ENCODE measurements at places on chromosomes 7 and 10. TPM values are rescaled to one million over a fixed set of nuclear protein-coding genes. Genes with fewer than 3 reads are reported as not detected.

DNA sequence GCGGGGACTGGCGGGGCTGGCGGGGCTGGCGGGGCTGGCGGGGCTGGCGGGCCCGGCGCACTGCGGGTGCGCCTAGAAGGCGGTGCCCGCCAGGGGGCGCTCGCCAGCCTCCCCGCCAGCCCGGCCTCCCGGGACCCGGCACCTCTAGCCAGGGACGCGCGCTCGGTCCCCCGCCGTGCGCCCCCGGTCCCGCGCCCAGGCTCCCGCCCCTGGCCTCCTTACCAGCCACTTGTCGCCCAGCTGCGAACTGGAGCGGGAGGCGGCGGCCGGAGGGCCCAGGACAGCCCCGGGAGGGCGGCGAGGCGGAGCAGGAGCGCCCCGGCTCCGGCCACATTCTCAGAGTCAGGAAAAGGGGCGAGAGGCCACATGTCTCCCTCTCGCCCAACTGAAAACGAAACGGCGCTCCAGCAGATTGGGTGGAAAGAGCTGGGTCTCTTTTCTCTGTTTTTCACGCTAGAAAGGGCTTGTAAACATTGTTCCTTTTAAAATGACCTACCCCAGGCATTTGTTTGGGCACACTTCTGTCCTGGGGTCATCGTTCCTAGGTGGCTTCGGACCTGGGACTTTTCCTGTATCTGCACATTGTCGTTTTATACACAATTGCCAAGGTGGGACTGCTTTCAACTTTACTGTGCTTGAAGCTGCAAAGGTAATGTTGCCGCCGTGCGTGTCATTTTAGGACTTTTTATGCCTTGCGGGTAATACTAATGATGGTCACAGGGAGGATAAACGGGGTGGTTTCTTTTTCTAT, 378 bp upstream of the PRKCQ start:
- DNase-seq: peak; percentile 38

DNA sequence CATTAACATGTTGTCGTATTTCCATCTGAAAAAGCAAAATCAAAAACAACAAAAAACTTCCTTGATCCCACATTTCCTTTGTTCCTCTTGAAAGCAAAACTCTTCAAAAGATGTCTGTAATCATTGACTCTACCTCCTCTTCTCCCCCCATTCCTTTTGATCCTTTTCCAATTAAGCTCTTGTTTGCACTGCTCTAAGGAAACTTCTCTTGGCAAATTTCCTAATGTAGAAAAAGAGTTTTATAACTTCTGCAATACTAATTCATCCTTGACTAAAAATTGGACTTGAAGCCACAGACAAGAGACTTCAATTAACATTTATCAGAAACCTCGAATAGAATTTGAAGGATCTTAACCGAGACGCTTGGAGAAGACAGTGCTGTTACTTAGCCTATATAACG, 317.1 kb upstream of the SEMA3C start:
- DNase-seq: no peak

- no peak for DNase-seq
These were observed 112.4 kb upstream of the FAM171A1 start for GRCh38 chr10:15483215-15484075.

DNA sequence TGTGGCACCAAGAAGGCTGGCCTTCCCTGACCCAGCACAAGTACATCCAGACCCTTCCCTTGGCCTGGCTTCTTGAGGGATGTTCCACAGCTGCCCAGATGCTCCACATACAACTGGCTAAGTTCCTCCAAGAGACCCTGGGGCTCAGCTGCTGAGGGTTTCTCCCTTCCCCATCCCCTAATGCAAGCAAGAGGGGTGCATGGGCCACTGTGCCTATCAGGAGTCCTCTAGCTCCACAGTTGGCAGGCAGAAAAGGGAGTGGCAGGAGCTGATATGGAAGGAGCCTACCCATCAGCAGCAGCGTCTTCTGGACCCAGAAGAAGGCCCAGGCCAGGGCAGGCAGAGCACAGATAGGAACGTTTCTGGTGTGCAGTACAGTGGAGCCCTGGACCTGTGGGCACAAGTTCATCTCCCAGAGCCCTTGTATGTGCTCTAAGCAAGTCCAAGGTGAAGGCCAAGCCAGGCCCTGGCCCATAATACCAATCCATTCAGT, 26.2 kb downstream of the VSIR start:
- DNase-seq: no peak

The TAS2R41 gene
- not detected for total RNA-seq

DNA sequence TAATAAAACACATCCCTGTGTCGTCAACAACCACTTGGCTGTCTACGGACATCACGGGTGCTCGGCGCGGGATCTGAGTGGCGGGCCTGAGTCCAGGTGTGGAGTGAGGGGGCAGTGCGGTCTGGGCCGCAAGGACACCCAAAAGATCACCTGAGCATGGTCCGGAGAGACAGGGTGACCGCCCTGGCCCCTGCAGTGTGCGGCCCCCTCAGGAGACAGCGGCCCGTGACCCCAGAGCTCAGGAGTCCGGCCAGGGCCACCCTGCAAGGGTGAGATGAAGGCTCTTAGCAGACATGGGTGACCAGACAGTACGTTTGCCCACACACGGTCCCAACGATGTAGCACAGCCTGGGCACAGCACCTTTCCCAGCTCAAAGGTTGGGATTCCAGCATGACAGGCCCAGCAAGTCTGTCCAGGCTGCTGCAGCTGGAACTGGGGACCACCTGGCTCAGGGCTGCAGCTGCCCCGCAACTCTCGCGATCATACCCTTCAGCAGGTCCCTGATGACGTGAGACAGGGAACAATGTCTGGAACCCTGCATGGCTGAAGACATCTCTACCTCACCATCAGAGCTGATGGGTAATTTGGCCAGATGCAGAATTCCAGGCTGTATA, 237.8 kb downstream of the ELFN1 start:
- DNase-seq: no peak

The NEUROG3 gene
- not detected for total RNA-seq

The CPED1 gene
- total RNA-seq: 6.1 TPM

The GPAM gene
- total RNA-seq: 9.8 TPM

GRCh38 chr7:114047889-114048288, 129.1 kb upstream of the PPP1R3A start:
- DNase-seq: peak; percentile 66

The CNPY1 gene
- not detected for total RNA-seq

- peak; percentile 88 for DNase-seq
These were observed 39.5 kb upstream of the INSIG1 start for GRCh38 chr7:155258226-155258560.

GRCh38 chr10:19003341-19003740, 45.3 kb upstream of the MALRD1 start:
- DNase-seq: no peak

The PON3 gene
- not detected for total RNA-seq
